ENCODE measurements at places on chromosomes 7 and 10.

DNA sequence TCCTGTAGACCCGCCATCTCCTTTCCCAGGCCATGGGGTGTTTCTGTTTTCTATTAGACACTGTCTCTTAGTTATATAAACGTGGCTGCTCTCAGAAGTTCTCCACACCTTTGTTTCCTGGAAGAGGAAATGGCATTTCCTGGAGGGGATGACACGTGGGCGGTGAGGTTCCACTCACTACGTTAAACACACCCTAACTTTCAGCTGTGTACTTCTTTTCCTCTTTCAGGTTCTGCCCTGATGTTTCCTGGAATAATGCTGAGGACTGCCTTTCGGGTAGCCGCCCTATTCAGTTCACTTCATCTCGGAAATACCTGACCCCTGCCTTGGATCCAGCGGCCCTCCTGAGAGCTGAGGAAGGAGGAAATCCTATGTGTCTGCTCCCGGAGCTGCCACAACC is 3.4 kb upstream of the PRKCQ start:
- no peak for DNase-seq

GRCh38 chr7:102236592-102237287 is 49.9 kb upstream of the SH2B2 start:
- DNase-seq, result peak; percentile 91

DNA sequence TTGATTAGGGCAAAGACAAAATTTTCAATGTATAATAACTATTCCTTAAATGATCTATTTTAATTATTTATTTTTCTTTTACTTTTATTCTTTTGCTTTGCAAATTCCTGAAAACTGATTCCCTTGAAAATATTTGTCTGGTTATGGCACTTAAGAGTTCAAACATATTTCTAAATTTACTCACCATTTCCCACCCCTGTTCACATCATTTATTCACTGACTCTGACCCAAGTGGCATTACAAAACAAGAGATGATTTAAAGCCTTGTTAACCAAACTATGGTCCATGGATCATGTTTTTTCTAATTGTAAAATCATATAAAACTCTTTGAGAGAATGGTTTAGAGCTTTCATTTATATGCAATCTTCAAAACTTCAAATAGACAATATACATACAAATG is 1256.1 kb upstream of the LRRN3 start:
- no peak for DNase-seq

DNA sequence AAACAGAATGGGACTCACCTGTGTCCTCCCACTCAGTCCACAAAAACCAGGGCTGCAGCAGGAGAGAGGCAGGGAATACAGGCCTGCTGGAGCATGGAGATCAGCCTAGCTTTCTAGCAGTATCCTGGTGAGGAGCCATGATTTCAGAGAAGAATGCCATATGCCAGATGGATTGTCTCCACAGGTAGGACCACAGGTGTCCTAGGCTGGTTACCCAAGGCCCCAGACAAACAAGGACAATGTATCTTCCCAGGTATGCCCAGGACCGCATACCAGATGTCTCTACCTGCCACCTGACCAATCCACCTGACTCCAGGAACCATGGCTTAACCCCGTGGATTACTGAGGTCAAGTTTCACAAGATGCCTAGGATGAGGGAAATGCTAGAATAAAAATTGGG is 295.4 kb upstream of the NPSR1 start:
- no peak for DNase-seq

DNA sequence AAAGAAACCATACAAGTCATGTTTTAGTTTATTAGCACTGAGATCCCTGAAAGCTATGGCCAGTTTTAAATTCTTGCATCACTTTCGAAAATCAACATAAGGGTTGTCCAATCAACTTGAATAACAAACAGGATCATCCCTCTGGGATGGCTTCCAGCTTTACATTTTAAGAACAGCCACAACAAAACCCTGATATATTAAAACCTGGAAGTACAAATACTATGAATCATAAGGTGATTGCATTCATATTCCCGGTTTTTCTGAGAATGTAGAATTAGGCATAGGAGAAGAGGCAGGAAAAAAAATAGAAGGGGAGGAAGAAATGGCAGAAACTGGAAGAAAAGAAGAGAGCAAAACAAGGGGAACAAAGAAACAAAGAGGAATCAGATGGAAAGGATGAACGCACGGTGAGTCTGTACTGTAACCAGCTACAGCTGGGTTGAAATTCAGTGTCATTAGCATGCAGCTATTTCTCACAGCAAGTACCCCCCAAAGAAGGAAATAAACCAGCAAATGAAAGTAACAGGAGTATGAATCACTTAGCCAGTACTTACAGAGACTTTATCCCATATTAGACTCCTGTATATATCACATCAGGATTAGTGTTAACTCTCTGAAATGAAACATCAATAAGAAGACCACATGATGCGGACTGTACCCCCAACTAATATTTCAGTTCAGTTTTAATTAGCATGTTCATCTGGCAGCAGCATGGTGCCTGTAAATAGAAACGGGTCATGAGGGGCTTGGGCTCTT is 301.3 kb downstream of the RNLS start:
- peak; percentile 60 for DNase-seq

DNA sequence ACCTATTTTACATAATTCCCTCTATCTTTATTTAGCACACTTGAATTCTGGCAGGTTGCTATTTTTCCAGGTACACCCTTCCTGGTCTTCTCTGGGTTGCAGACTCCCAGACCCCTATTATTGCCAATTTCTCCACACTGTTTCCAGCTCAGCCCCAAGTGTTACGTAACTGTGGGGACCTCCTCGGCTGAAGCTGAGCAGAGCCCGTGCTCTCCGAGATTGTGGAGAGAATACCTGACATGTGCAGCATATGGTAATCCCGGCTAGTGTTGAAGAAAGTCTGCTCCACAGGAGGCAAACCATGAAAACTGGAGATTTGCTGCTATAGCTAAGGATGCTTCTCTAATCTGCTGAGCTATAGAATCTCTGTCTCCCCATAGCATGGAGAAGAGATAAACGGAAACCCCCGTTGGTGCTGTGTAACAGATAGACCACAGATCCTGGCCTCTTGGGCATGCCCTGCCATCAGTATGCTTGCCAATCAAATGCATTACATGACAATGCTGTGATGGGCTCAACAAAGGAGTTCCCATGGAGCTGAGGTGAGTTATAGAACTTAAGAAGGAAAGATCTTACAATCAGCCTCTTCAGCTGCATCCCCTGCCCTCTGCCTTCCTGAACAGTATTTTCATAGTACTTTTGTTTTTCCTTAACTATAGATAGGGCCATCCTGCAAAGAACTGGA is 144.6 kb upstream of the AOAH start:
- DNase-seq, result no peak

Measured in AG20443 (cell line).